GM12878 (cell line): ENCODE measurements at places on chromosomes 7 and 10. TPM values are rescaled to one million over a fixed set of nuclear protein-coding genes. Genes with fewer than 3 reads are reported as not detected.

The KAZALD1 gene
- 4.3 and 4.7 TPM in 2 replicates for total RNA-seq

The PAX4 gene
- total RNA-seq = not detected in 2 replicates

- no peak overlapping the region for H3K4me3 ChIP-seq
- H3K36me3 ChIP-seq = no peaks in the 10 kb centered on the region
- H3K4me1 ChIP-seq = no peaks in the 10 kb centered on the region
- no peaks in the 10 kb centered on the region for H3K27me3 ChIP-seq
- no peak for DNase-seq
These were observed 62.8 kb upstream of the EBF3 start for GRCh38 chr10:130026670-130027456.

GRCh38 chr10:96616961-96617360, 30.1 kb upstream of the TM9SF3 start:
- no peak overlapping the region for H3K27ac ChIP-seq
- H3K4me1 ChIP-seq = no peaks in the 10 kb centered on the region
- DNase-seq = no peak
- no peak overlapping the region for H3K4me3 ChIP-seq

GRCh38 chr10:59085054-59085453, 91.4 kb upstream of the PHYHIPL start:
- 0 out of 2 replicates have a peak, but pooled peaks cover 3% of the 10 kb centered on the region for H3K4me1 ChIP-seq
- H3K27me3 ChIP-seq = no peaks in the 10 kb centered on the region
- no peak overlapping the region for H3K27ac ChIP-seq
- DNase-seq = no peak
- H3K4me3 ChIP-seq = no peak overlapping the region
- H3K36me3 ChIP-seq = no peaks in the 10 kb centered on the region

GRCh38 chr10:112231602-112232400, 48.2 kb upstream of the GPAM start:
- H3K4me3 ChIP-seq = no peak overlapping the region
- H3K36me3 ChIP-seq = no peaks in the 10 kb centered on the region
- H3K4me1 ChIP-seq = peaks cover 6% of the 10 kb centered on the region
- H3K27ac ChIP-seq = no peak overlapping the region
- DNase-seq = no peak

DNA sequence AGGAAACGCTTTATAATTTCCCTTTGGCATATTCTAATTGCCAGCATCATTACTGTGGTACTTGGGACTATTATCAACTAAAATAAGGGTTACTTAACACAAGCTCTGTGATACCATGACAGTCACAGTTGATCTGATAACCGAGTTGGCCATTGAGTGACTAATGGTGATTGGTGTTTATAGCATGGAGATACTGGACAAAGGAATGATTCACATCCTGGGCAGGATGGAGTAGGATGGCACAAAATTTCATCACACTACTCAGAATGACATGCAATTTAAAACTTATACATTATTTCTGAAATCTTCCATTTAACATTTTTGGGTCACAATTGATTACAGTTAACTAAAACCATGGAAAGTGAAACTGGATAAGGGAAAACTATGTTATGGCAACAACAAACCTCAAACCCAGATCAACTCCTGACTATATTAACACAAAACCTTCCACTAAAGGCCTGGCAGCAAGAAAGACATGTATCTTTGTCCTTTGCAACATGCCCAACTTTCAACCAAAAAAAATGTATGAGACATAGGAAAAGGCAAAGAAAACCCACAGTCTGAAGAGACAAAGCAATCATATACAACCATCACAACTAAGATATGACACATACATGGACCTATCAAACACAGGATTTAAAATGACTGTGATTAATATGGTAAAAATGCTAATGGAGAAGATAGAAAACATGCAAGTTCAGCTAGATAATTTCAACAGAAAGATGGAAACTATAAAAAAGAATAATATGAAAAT, 208.5 kb upstream of the NRP1 start:
- H3K27me3 ChIP-seq = no peaks in the 10 kb centered on the region
- no peaks in the 10 kb centered on the region for H3K36me3 ChIP-seq
- no peak overlapping the region for H3K27ac ChIP-seq
- no peaks in the 10 kb centered on the region for H3K4me1 ChIP-seq
- no peak for DNase-seq

DNA sequence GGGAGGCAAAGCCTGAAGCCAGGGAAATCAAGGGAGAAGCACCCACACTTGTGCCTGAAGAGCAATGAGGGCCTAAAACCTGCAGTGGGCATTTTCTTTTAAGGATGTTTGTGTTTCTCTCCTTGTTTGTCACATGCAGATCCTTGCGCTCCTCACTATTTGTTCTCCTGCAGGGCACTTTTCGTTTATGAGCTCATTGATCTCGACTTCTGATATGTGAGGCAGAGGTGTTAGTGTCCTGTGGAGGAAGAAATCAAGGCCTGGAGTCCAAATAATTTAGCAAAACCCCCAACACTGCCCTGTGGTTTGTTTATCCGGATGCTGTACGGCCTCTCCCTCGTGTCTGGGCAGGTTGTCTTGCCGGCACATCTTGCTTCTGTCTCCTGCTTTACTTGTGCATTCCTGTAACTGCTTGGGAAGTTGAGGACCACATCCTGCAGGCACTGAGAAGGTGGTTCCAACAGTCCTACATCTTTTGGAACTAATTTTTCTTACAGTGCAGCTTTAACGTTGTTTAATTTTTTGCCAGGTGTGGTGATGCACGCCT, 13.7 kb downstream of the UBE3C start:
- H3K36me3 ChIP-seq = no peaks in the 10 kb centered on the region
- H3K27ac ChIP-seq = no peak overlapping the region
- H3K4me3 ChIP-seq = no peak overlapping the region
- H3K27me3 ChIP-seq = no peaks in the 10 kb centered on the region
- H3K4me1 ChIP-seq = peaks cover 3% of the 10 kb centered on the region; the same call in 1 of the 2 replicates

DNA sequence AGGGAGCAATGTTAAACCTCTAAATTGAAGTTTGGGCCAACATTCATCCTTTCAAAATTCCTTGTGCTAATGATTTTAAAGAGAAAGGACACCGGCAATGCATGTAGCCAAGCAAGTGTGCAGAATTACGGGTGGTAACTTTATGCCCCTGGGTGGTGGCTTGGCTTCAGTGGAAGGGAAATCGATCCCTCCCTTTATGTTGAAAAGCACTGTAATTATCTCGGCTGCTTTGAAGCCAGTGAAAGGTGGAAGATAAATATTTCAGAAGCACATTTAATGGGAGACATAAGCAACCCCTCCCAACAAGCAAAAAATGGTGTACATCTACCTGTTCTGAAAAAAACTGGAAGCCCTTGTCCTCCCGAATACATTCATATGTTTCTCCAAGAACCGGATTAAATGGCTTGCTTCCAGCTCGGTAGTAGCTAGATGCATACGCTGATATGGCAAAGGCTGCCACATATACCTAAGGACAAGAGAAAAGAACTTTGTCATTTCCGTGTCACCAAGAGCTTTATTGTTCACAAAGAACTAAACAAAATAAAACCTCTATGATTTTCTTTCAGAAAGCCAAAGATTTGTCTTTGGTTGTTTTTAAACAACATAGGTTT, 73.3 kb upstream of the GSDME start:
- no peak overlapping the region for H3K4me3 ChIP-seq
- peaks cover 3% of the 10 kb centered on the region; the same call in 1 of the 2 replicates for H3K36me3 ChIP-seq
- DNase-seq = no peak
- no peak overlapping the region for H3K27ac ChIP-seq
- no peaks in the 10 kb centered on the region for H3K27me3 ChIP-seq
- H3K4me1 ChIP-seq = peaks cover 34% of the 10 kb centered on the region

GRCh38 chr7:157016352-157017041, 6.0 kb upstream of the MNX1 start:
- H3K4me3 ChIP-seq = 0 out of 2 replicates have a peak overlapping the region, but pooled peaks have one; percentile 3
- peaks cover 37% of the 10 kb centered on the region for H3K4me1 ChIP-seq
- peak; percentile 72 for DNase-seq

GRCh38 chr10:71234004-71234894, 21.9 kb downstream of the UNC5B start:
- H3K36me3 ChIP-seq = no peaks in the 10 kb centered on the region
- no peak for DNase-seq
- no peaks in the 10 kb centered on the region for H3K4me1 ChIP-seq
- peaks cover 2% of the 10 kb centered on the region for H3K27me3 ChIP-seq

DNA sequence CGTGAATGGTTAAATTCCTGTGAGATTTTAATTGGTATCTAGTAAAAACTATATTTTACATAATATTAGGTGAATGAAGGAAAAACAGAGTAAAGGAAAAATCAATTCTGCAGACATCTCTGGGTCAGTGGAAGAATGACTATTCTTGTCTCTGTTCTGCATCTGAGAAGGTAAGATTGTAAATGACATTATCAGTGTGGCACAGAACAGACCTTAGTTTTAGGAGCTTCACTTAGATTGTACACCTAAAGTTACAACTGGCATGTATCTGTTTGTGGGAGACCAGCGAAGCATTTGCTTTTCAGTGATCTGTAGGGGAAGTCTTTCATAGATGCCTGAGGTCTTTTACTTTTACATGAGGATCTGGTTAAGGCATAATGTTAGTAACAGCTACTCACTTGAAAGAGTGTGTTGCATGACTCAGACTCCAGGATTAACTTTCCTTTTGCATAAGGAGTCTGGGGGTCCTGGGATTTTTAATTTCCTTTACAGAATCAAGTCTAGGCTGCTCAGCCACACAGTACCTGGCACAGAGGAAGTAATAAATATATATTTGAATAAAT, 56.2 kb downstream of the JMJD1C start:
- H3K4me1 ChIP-seq = no peaks in the 10 kb centered on the region
- H3K4me3 ChIP-seq = no peak overlapping the region
- H3K36me3 ChIP-seq = no peaks in the 10 kb centered on the region; the same call in 1 of the 2 replicates
- no peak for DNase-seq
- H3K27ac ChIP-seq = no peak overlapping the region

DNA sequence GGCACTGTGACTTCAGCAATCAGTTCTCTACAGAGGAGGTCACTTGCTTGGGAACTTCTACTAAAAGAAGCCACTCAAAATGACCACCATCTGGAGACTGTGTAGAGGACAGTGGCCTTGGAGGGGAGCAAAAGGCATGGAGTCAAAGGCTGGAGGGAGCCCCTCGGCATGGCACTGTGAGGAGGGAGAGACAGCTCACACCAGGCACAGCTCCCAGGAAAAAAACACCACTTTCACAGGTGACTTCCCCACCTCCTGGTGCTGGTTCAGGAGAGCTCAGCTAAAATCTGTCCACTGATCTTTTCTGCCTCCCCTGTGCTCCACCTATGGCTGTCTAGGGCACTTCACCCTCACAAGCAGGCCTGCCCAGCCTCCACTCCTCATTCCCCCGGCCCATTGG, 649.4 kb upstream of the MGMT start:
- H3K27me3 ChIP-seq = no peaks in the 10 kb centered on the region
- H3K36me3 ChIP-seq = no peaks in the 10 kb centered on the region
- H3K4me1 ChIP-seq = no peaks in the 10 kb centered on the region

DNA sequence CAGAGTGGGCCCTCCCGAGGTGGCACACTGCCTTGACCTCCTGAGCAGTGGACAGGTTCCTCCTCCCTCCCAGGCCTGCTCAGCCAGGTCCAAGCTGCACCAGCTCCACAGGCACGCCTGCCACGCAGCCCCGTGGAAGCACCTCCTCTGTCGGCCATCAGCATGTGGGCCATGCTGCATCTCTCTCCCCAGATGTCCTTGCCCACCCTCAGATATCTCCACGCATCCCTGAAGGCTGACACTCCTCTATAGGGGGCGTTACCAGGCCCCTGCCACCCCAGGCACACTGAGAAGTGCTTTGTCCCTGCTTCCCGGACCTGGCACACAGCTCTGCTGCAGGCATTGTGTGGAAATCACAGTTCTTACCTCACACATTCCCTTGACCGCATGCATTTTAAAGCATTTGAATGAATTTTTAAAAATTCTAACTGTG, 598.5 kb downstream of the SDK1 start:
- H3K27ac ChIP-seq = no peak overlapping the region
- no peaks in the 10 kb centered on the region for H3K27me3 ChIP-seq
- no peak for DNase-seq
- no peaks in the 10 kb centered on the region for H3K36me3 ChIP-seq
- H3K4me3 ChIP-seq = no peak overlapping the region
- no peaks in the 10 kb centered on the region for H3K4me1 ChIP-seq

DNA sequence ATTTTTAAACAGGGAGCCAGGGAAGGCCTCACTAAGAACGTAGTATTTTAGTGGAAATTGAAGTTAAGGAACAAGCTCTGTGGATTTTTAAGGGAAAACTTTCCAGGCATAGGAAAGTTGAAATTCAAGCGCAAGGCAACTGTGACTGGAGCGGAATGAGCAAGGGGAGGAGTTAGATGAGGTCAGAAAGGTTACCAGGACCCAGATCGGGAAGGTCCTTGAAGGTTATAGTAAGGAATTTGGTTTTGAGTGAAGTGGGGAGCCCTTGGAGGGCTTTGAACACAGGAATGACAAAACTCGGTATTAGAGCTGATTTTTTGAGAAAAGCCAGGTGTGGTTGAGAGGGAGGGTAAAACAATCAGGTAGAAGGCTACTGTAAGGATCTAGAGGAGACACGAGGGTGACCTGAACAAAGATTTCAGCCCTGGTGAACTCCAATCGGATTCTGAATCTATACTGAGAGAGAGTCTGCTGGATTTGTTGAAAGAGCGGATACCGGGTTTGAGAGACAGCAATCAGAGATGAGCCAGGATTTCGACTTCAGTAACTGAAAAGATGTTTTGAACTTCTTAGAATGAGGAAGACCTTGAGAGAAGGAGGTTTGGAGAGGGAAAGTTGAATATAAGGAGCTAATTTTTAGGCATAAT, 1013.9 kb downstream of the NRG3 start:
- no peak overlapping the region for H3K27ac ChIP-seq
- no peak for DNase-seq
- H3K27me3 ChIP-seq = no peaks in the 10 kb centered on the region
- no peaks in the 10 kb centered on the region for H3K36me3 ChIP-seq
